ENCODE measurements at places on chromosomes 5 and 9. TPM values are rescaled to one million over a fixed set of nuclear protein-coding genes. Genes with fewer than 3 reads are reported as not detected.

GRCh38 chr9:122016309-122016708 lies 76.8 kb downstream of the TTLL11 start:
- DNase-seq: no peak

DNA sequence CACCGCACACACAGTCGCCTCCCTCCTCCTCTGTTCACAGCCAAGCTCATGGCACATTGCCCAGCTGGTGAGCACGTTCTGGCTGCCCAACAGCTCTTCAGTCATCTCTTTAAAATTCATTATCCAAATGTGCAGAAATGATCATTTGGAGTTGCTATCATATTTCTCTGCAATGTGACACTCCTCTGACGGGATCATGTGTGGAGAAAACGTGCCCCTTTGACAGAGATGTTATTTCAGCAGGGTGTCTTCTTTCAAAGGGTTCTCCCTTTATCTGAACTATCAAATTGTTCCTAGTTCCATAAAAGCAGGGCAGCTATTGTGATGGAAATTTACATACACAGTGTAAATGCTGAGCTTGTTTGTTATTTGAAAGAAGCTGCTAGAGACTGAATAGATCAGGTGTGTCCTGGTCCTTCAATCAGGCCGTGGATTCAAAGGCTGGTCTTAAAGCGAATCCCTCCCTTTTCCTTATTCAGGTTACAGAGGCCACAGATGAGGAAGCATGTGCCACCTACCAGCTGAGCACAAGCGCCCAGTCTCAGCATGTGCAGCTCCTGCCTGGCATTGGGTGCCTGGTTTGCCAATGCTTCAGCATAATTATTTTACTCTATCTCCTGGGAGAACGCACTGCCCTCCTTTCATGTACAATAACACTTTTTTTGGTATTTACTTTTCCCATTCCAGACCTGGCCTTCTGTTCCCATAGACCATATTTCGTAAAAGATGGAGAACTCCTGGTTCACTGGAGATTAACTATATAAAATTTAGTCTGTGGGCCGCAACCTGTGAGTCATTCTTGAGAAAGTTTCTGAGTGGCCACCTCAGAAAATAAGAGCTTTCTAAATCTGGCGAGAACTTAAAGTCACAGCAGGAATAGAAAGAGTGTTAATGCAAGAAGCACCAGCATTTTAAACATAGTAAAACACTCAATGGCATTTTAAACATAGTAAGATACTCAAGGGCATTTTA lies 433.7 kb downstream of the ENC1 start:
- peak; percentile 78 for DNase-seq

GRCh38 chr9:136339173-136339957 lies 12.0 kb downstream of the GPSM1 start:
- peak; percentile 53 for DNase-seq

The PIP5K1B gene
- total RNA-seq: not detected

DNA sequence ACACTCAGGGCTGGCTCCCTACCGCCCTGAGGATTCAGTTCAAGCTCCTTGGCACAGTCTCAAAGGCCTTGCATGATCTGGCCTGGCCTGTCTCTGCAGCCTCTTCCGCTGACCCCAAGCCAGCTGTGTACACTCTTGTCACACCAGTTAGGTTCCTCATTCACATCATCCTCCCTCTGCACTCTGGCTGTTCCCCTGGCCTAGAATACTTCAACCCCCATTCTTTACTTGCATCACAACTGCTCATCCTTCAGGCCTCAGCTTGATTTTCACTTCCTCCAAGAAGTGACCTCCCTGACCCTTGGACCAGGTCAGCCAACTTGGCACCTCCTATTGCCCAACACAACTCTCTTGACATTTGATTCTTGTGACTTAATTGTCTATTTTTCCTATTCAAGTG lies 18.9 kb upstream of the PFDN1 start:
- DNase-seq: no peak

GRCh38 chr9:136671646-136672430 lies 9.1 kb downstream of the EGFL7 start:
- DNase-seq: no peak

DNA sequence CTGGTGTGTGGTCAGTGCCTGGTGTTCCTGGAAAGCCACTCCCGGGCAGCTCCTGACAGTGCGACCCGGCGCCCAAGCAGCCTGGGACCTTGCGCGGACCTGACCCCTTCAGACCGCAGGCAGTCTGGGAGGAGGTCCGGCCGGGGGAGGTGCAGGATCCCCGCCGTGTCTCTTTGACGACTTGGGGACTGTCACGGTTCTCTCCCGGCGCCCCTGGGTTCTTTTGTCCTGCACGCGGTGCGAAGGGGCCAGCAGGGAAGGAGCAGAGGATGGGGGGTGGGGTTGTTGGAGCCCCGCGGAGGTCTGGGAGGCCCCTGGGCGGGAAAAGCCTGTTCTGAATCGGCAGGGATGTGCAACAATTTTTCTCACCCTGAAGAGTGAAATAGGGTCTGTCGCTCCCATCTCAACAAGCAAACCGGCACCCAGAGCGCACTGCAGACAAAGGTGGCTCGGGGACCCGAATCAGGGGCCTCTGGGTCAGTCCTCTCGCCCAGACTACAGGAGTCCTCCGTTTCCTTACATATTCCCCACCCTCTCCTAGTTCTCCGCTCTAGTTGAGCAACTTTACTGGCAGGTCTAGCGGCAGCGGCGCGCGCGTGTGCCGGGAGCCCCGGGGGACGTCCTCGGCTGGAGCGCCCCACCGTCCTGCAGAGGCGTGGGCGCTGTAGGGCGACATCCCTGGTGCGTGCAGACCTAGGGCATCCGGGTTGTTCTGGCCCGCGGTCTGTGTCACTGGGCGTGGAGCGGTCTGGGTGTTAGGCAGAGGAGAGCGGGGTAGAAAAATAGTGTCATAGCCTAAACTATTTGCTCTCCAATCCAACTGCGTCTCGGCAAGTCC lies 1.2 kb downstream of the VCAN start:
- no peak for DNase-seq

The PCDHA4 gene
- under 0.01 TPM for total RNA-seq

GRCh38 chr5:154168395-154168794 lies 22.1 kb upstream of the GALNT10 start:
- no peak for DNase-seq

DNA sequence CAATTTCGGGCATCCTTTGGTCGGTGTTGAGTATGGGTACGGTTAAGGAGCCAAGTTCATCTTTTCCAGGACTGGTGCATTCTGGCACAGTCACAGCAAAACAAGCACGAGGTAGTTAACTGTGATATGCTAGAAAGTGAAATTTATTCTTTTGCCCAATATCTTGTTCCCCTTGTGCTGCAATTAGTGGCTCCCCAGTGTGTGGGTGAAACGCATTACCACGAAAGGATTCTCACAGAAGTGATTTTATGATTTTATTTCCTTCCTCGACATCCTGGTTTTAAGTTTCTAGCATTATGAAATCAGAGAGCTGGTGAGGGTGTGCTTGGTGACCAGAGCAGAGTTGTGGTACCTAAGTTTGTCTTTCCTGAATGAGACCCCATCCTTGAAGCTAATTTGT lies 1.5 kb downstream of the FRMPD1 start:
- no peak for DNase-seq
